Stimulated activated CD4-positive, alpha-beta T cell treated with anti-CD3 and anti-CD28 coated beads, Interleukin-2, amount 100 ng/mL, for 48 hours (primary cell): ENCODE measurements at places on chromosomes 7 and 10.

- no peak for DNase-seq
Measured at GRCh38 chr7:69036301-69036700, 562.0 kb upstream of the AUTS2 start.

GRCh38 chr7:148975896-148976295 is 52.4 kb downstream of the PDIA4 start:
- DNase-seq, result no peak

DNA sequence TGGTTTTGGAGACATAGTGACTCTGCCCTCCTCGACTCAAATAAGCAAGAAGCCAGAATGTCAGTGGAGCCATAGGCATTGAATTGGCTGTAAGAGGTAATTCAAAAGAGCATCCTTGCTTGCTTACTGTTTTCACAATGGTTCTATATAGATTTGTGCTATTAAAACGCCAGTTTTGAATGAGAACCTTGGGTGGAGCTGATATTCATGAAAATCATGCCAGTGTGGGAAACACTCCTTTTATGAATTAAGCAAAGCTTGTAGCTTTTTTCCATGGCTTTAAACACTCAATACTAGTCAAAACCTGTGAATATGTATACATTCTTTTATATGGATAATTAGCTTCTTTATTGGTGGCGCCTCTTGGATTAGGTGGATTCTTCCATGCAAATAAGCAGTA is 252.5 kb downstream of the SLC25A13 start:
- no peak for DNase-seq

- no peak for DNase-seq
Measured at GRCh38 chr7:25361863-25362262, 133.6 kb upstream of the NPVF start.

GRCh38 chr10:34033078-34033477 is 698.6 kb upstream of the NRP1 start:
- DNase-seq, result no peak

- no peak for DNase-seq
Measured at GRCh38 chr10:3850999-3851937, 66.3 kb upstream of the KLF6 start.

DNA sequence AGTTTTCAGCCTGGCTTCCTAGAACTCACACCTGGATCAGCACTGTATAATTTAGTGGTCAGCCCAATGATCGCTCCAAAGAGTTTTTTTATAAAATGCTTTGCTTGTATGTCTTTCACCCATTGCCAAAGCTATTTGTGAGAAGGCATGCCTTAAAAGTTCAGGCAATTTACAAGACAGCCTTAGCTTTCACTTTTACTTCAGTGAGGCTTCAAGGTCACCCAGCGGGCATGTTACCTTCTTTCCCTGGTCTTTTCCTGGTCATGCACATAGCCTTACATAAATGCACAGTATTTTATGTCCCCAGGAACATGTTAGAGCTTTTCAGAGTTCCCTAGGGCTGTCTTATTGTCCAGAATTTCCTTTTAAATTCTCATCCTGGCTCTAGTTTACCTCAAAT is 179.9 kb upstream of the TMEM72 start:
- DNase-seq, result no peak

DNA sequence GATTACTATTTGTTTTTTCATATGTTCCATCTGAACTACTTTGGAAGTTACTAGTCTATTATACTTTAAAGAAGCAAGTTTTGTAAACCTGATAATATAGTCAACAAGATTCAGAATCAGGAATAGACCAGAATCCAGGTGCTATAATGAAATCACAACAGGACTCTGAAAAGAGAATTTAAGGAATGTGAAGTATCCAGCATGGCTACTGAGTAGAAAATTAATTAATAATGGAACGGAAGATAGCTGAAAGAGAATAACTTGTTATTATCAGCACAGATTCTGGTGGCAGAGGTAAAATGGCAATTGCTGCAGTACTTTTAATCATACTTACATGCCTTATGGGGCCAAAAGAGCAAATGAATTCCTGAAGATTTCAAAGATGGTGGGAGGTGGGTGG is 43.1 kb upstream of the CHCHD3 start:
- DNase-seq, result no peak
